ENCODE measurements at places on chromosomes 1 and 21.

GRCh38 chr1:4227986-4228385 lies 327.9 kb upstream of the C1orf174 start:
- no peak for DNase-seq

- no peak for DNase-seq
Observed at GRCh38 chr1:41175546-41175945, 66.6 kb downstream of the SCMH1 start.

GRCh38 chr1:184465489-184466146 lies 78.8 kb downstream of the C1orf21 start:
- no peak for DNase-seq

DNA sequence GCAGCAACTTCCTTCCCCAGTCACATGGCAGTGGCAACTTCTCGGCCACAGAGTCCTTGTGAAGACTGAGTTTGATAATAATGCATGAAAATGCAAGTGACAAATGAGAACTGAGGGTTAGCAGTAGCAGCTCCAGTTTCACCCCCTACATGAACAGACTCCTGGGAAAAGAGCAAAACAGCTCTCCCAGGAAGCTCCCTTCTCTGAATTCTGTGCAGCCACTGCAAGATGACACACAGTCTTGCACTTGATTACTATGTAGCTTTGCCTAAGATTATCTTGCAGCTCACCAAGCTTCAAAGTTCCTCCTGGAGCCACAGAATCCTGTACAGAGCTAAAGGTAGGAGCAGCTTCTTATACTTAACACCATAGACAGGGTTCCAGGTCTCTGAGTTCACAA lies 4.7 kb downstream of the PGBD5 start:
- DNase-seq, result no peak

DNA sequence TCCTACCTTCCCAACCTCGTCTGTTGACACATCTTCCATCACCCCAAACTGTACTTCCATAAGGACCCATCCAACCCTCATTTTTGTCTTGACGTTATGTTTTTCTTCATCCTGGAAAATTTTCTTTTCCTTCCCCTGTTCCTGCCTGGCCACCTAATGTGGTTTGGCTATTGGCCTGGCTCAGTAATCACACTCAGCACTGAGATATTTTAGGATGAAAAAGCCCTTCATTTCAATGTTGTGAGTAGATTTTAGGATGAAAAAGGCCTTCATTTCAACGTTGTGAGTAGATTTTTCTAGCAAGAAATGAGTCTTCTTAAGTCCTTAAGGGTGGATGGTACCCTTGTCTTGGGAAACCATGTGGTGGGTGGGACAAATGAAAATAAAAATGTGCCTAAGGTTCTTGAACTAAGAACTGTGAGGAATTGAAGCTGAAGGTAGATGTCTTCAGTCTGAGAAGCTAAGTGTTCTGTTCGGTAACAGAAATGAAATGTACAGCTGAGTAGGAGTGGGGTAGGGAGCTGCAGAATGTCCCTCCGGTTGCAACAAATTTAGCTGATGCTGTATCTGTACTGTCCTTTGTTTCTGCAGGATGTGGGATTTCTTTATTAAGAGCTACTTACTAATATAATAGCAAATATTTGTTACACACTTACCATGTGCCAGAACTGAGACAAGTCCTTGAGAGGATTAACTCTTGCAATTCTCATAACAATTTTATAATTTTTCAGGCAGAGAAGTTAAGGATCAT lies 36.1 kb downstream of the DNTTIP2 start:
- no peak for DNase-seq

- DNase-seq, result peak; percentile 49
Observed at GRCh38 chr1:111600886-111601386, 18.7 kb upstream of the RAP1A start.

DNA sequence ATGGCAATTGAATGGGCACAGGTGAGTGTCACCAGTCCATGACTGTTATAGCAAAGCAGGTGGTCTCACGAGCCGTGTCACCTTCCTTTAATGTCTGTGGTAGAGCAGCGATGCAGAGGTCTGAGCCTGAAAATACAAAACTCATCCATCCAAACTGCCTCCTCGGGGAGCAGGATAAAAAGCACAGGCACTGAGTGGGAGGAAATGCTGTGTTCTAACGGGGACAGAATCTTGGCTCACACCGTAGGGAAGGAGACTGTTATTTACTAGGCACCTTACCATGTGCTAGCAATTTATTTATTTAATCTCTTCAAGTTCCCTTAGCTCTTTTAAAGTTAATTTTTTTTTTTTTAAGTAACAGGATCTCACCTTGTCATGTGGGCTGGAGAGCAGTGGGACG lies 1.2 kb downstream of the ASCL5 start:
- no peak for DNase-seq

GRCh38 chr1:169853341-169853740 lies 40.4 kb downstream of the SCYL3 start:
- DNase-seq, result no peak

GRCh38 chr1:78089010-78089409 lies 43.2 kb downstream of the GIPC2 start:
- DNase-seq, result no peak

- no peak for DNase-seq
Observed at GRCh38 chr1:202689082-202689481, 21.2 kb downstream of the SYT2 start.

GRCh38 chr1:235270625-235271024 lies 57.4 kb downstream of the ARID4B start:
- no peak for DNase-seq

- no peak for DNase-seq
Observed at GRCh38 chr1:83131692-83131955, 867.3 kb downstream of the TTLL7 start.

- no peak for DNase-seq
Observed at GRCh38 chr1:5447503-5447960, 544.7 kb downstream of the NPHP4 start.

DNA sequence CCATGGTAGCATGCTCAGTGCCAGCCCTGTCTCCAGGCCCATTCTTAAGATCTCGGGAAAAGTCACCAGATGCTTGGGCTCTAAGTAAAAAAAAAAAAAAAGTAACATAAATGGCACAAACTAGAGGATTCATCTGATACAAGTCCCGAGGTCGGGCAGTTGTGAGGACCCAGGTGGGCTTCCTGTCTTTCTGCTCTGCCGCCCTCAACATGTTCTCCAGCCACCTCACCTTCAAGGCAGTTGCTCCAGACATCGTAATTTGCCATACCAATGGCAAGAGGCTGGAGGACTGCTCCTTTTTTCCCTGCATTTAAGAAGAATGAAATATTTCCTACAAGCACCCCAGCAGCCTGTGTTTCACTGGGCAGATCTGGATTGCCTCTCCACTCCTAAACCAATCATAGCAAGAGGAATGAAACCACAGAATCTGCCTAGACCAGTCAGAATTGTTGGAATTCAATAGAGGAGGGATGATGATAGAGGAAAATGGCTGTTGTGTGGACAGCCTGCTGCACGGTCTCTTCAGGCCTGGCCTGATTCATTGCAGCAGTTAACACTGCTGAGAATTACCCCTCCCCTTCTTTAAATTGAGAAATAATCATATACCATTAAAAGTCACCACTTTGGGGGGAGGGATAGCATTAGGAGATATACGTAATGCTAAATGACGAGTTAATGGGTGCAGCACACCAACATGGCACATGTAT lies 5.4 kb downstream of the HMGN2 start:
- DNase-seq, result no peak

DNA sequence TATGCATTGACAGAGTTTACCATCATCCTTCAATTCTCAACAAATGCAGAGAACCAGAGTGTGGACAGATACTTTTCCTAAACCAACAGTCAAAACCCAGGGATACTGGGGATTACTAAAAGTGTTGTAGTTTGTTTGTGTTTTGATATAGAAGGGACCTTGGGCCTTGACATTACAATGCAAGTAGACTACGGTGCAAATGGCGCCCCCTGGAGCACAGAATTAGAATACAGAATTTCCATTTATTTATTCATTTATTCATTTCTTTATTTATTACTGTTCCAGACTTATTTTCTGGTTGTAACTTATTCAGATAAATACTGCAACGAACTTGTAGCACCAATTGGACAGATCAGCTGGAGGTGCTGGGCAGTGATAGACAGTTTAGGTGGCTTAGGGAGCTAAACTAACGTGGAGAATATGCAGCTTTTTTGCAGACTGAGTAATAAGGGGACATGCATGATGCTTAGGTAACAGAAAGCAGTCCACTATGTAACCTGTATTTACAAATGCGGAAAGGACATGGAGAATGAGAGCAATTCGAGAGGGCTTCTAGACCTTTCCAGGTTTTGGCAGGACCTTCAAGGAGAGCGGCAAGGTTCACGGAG lies 42.6 kb downstream of the KIRREL1 start:
- DNase-seq, result peak; percentile 31

GRCh38 chr1:186575348-186575747 lies 104.9 kb downstream of the PTGS2 start:
- DNase-seq, result no peak

DNA sequence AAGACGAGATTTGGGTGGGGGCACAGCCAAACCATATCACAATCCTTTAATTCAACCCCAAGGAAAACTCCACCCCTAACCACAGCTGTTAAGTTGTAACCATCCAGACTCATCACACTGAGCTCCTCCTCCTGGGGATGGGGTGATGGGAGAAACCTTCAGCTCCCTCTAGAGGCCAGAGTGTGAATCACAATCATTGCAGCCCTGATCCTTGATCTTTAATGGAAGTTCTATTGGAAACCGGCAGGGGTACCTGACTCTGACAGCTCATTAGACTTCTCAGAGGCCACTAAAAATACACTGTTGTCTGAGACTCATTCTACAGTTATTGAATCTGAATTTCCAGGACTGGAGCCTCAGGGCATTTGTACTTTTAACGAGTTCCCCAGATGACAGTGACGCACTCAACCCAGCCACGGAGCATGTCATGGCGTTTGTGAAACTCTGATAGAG lies 127.2 kb downstream of the IGSF21 start:
- DNase-seq, result peak; percentile 33

- DNase-seq, result no peak
Observed at GRCh38 chr1:241715956-241716355, 63.9 kb downstream of the WDR64 start.

- no peak for DNase-seq
Observed at GRCh38 chr1:114468047-114468446, 43.0 kb downstream of the TRIM33 start.

- DNase-seq, result no peak
Observed at GRCh38 chr21:25467896-25468295, 139.4 kb downstream of the MRPL39 start.

DNA sequence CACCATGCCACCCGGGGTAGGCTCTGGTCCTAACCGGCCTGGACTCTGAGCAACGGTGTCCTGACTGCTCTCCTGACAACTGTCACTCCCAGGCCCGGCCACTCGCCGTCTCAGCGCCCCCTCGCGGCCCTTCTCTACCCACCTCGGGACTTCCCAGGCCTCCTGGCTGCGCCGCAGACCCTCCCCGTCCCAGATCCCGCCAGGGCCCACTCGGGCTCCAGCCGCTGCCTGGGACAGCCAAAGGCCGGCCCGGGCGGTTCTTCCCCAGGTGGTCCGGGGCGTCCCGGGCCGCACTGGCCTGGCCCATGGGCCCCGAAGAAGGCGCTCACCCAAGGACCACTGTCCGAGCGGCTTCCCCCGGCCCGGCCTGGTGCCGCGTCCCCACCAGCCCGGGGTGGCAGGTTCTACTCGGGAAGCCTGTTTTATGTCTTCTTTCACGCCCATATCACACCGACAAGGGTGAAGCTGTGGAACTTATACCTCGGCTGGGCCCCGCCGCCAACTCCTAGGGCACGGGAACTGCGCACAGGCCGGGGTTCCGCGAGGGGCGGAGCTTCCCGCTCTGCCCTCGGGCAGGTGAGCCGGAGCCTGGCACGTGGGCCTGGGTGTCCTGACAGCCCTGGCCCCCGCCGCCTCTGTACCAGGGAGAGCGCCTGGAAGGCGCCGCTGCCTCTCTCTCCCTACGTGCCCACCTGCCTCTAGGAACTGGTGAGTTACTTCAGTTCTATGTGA lies 138.3 kb downstream of the TTLL7 start:
- DNase-seq, result peak; percentile 85

GRCh38 chr1:212879947-212880690 lies 22.0 kb downstream of the FLVCR1 start:
- no peak for DNase-seq

DNA sequence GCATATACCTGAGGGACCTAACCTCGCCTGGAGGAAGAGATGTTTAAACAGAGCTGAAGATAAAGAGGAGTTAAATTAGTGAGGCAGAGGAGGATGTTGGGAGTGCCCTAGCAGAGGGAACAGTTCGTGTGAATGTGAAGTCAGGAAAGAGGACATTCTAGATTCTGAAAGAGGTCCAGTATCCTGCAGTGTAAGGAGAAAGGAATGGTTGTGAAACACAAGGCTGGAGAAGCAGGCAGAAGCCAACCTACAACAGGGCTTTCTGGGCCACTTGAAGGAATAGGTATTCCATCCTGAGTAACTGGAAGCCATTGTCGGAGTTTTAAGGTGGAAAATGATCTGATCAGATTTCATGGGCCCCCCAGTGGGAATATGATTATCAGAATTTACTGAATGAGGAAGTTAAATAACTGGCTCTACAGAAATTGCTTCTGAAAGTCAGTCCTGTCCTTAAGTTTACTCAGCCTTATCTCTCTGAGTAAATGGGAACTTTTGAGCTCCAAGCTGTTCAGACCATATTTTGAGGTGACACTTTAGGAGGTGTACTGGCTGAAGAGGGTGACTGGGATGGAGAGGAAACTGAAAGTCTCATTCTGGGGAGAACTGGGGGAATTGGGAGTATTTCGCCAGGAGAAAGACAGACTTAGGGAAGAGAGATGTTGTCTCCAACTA lies 24.4 kb upstream of the FAAH start:
- no peak for DNase-seq

GRCh38 chr1:180188091-180188506 lies 33.4 kb downstream of the QSOX1 start:
- peak; percentile 29 for DNase-seq

GRCh38 chr1:42118125-42118524 lies 35.1 kb upstream of the GUCA2B start:
- DNase-seq, result no peak

GRCh38 chr1:115679141-115679611 lies 37.4 kb downstream of the VANGL1 start:
- DNase-seq, result no peak

GRCh38 chr1:205335692-205336091 lies 14.1 kb upstream of the NUAK2 start:
- DNase-seq, result peak; percentile 88

DNA sequence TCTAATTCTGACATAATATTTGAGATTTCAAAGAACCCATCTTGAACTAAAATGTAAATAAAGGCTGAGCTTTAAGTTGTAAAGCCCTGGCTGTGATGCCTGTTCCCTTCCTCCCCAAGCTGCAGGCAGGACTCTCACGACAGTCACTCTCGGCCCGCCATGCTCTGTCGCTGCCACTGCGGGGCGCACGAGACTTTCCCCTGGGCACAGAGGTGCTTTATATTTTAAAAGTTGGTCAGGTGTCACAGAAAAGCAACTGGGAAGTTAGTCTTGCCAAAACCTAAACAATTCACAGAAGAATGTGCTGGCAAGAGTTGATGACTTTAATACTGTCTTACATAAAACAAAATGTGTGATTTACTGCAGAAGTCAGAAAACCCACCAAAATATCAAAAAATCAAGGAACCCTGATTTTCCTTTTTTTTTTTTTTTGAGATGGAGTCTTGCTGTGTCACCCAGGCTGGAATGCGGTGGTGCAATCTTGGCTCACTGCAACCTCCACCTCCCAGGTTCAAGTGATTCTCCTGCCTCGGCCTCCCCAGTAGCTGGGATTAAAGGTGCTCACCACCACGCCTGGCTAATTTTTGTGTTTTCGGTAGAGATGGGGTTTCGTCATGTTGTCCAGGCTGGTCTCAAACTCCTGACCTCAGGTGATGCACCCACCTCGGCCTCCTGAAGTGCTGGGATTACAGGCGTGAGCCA lies 10.7 kb downstream of the LRRC47 start:
- no peak for DNase-seq

GRCh38 chr1:107622535-107622934 lies 342.4 kb downstream of the VAV3 start:
- no peak for DNase-seq
